Suppressor macrophage treated with lipopolysaccharide for 4 hours (primary cell): ENCODE measurements at places on chromosomes 4 and X.

DNA sequence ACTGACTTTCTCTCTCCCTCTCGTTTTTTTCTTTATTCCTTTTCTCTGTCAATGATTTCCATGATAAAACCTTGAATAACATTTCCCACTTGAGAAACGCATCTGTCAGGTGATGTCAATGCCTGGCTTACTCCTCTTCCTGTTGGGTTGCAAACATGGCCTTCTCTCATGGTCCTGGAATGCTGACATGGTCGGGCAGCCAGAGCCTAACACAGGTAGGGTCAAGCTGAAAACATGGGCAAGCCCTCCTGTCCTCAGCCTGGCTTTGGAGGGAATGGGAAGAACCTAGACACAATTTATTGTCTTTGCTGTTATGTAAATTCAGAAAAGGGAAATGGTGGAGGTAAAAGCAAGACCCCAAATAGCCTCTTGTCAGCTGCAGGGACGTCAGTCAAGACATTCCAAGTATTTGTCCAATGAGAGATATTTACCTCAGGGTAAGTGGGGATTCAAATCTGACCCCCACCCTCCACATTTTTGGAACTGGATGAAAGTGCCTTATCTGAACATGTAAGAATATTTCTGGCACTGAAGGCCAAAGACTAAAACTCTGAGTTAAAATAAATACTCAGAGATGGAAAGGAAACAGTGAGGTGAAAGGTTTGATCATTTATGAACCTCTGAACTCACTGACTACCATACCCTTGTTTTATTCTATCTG lies 473.8 kb downstream of the SPRY1 start:
- no peak for DNase-seq

DNA sequence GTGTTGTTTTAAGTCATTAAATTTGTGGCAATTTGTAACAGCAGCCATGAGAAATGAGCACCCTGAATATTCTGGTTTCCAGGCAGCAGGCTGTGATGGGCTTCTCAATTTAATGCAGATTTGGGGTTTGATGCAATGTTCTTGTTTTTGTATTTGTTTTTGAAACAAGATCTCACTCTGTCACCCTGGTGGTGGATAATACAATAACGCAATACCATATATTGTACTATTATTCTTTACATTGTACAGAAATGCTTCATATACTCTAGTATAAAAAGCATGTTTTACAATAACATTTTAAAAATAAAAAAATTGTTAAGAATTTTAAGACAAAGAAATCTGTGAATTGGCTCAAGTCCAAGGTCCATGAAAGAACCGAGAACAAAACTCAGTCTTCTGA lies 129.1 kb downstream of the USP46 start:
- no peak for DNase-seq

- no peak for DNase-seq
Observed at GRCh38 chr4:41358647-41359421, 102.1 kb downstream of the UCHL1 start.

GRCh38 chrX:105191878-105192277 lies 28.6 kb downstream of the TEX13A start:
- no peak for DNase-seq

DNA sequence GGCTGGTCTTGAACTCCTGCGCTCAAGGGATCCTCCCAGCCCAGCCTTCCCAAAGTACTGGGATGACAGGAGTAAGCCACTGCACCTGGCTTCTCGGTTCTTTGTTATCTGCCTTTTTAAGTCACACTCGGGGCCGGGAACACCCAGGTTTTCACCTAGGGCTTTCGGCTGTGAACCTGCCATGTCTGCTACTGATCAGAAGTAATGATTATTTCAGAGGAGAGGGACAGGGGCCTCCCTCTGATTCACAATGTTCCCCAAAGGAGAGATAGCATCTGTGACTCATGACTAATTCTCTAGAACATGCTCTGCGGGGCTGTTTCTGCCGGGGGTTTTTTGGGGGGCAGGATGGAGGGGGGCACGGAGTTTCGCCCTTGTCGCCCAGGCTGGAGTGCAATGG lies 26.9 kb downstream of the CRLF2 start:
- no peak for DNase-seq
